ENCODE measurements at places on chromosomes 7 and 10. TPM values are rescaled to one million over a fixed set of nuclear protein-coding genes. Genes with fewer than 3 reads are reported as not detected.

SOSTDC1 gene
- polyA plus RNA-seq: not detected

SEC61A2 gene
- polyA plus RNA-seq: 17.5 TPM

DNAJC12 gene
- polyA plus RNA-seq: 19.1 TPM

COBL gene
- 1.5 TPM for polyA plus RNA-seq

MAGI2 gene
- polyA plus RNA-seq: 0.53 TPM

CDH23 gene
- 2.1 TPM for polyA plus RNA-seq

ADAM22 gene
- 0.29 TPM for polyA plus RNA-seq

TMEM178B gene
- polyA plus RNA-seq: 1.1 TPM

ZNF117 gene
- 0.98 TPM for polyA plus RNA-seq

NAT16 gene
- 0.12 TPM for polyA plus RNA-seq

CYP3A7 gene
- polyA plus RNA-seq: not detected

SHTN1 gene
- 25.1 TPM for polyA plus RNA-seq

SORBS1 gene
- polyA plus RNA-seq: 0.73 TPM

EN2 gene
- 0.54 TPM for polyA plus RNA-seq

MYOF gene
- polyA plus RNA-seq: 217 TPM

TCTN3 gene
- 36.5 TPM for polyA plus RNA-seq
